ENCODE measurements at places on chromosomes 2 and 18.

DNA sequence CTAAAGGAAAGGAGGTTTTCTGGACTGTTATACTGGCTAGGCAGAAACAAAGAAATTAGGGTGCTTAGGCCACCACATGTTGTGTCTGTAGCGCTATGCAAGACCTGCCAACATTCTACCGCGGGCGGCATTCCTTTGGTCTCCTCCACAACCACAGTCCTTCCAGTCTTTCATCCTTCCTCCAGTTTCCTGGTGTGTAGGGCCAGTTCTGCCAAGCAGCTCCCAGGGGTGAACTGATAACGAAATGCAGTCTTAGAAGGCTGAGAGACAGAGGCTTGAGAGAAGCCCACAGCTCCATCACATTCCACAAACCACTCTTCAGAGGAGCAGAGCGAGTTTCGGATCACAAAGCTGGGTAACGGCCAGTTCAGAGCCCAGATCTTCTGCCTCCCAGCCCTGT, 19.5 kb upstream of the CXXC1 start:
- DNase-seq, result no peak

DNA sequence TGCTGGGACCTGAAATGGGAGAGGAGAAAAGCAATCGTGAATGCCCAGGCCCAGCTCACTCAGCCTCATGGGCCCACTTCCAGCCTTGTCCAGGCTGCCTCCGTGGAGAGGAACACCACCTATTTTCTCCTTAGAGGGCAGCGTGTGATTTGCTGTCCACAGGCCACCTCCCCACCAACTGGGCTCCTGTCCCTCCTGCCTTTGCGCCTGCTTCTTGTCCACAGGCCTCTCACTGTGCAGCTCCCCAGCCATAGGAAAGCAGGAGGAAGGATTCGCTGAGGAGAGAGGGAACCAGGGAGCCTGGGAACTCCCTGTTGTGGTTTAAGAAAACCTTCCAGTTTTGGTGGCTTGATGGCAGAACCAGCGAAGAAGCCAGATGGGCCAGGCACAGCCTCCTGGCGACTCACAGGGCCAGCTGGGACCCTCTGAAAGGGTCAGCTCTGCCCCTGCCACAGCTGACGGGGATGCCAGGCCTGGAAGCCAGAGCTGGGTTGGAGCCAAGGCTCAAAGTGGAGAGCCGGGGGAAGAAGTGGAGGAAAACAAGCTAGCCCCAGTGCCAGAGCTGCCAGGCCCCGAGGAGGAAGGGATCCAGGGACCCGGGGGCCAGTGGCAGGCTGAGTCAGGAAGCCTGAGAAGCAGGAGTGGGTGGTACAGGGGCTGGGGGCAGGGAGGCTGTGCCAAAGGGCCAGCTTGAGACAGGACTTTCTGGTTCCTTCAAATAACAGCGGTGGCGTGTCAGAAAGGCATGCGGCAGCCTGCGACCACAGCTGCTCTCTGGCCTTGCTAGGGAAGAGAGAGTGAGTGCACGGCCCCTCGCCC, 9.9 kb downstream of the TMBIM1 start:
- no peak for DNase-seq

GRCh38 chr2:151260573-151261230, 961 bp downstream of the RBM43 start:
- no peak for DNase-seq

DNA sequence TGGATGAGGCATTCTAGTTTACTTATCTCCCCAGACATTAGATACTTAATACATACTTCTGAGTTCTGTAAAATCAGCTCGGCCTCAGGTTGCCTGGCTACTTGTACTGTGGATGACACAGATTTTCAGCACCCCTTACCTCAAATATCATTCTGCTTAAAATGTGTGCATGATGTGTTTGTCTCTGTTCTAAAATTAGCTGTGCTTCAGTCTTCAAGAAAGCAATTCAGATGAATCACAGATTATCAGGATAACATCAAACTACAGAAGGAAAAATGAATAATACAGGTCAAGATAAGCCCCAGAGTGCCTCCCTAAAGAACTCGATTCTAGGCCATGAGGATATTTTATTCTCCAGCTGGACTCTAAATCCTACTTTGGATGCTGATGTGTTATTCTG, 21.3 kb upstream of the MAPRE2 start:
- DNase-seq, result no peak

- DNase-seq, result no peak
Observed at GRCh38 chr2:47129191-47129706, 25.9 kb downstream of the STPG4 start.

All from stimulated activated CD8-positive, alpha-beta memory T cell treated with anti-CD3 and anti-CD28 coated beads, Interleukin-15, amount 100 ng/mL, for 1 hour (primary cell).